ENCODE measurements at places on chromosomes 2 and 18.

DNA sequence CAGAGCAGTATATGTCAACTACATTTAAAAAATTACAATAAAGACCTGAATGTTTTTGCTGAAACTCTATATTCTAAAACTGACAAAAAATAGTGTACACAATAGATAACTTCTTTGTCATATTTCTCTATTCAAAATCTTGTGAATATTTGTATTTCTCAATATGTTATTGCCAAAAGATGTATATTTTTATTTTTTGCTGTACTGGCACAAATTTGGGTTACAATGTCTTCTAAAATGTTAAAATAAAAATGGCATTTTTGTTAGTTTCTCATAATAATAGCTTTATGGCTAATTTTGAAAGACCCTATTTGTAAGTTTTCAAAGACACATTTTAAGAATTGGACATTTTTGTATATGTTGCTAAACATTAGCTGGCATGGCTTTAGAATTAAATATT, 630 bp upstream of the ARHGEF33 start:
- no peak for DNase-seq

GRCh38 chr2:73700131-73700611, 37.0 kb downstream of the TPRKB start:
- DNase-seq, result no peak

- no peak for DNase-seq
Measured at GRCh38 chr18:76488190-76488589, 6.9 kb downstream of the ZNF516 start.

GRCh38 chr18:74768096-74768495, 170.4 kb downstream of the ZNF407 start:
- no peak for DNase-seq

GRCh38 chr2:168705534-168706470, 96.6 kb upstream of the NOSTRIN start:
- DNase-seq, result no peak

GRCh38 chr2:98921062-98921461, 15.0 kb downstream of the CRACDL start:
- no peak for DNase-seq

DNA sequence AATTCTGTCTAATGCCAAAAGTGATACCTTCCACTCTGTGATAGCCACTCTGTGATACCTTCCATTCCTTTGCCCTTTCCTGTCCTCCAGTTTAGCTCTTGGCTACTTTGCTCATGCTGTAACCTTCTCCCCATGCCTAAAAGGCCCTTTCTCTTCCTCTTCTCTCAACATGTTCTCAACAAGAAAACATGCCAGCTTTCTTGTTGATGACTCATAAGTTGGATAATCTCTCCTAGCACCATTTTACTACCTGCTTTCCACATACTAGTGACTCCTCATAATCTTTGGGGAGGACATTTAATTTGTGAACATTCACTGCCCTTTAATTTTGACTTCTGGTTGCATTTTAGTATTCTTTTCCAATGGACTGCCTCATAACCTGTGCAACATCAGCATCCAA, 55.9 kb upstream of the NT5C1B start:
- DNase-seq, result no peak

GRCh38 chr2:136448432-136448831, 316.9 kb upstream of the THSD7B start:
- DNase-seq, result peak; percentile 51
